Muscle of leg (tissue), 16 donors: ENCODE measurements at places on chromosomes 5 and 9. TPM values are rescaled to one million over a fixed set of nuclear protein-coding genes. Genes with fewer than 3 reads are reported as not detected.

The SLC1A1 gene
- 0.66 TPM for total RNA-seq

The GHR gene
- 15.2 TPM for total RNA-seq

The C9orf72 gene
- 15.2 TPM for total RNA-seq

The HMMR gene
- total RNA-seq, result 10.8 TPM

The CFAP157 gene
- total RNA-seq, result not detected

DNA sequence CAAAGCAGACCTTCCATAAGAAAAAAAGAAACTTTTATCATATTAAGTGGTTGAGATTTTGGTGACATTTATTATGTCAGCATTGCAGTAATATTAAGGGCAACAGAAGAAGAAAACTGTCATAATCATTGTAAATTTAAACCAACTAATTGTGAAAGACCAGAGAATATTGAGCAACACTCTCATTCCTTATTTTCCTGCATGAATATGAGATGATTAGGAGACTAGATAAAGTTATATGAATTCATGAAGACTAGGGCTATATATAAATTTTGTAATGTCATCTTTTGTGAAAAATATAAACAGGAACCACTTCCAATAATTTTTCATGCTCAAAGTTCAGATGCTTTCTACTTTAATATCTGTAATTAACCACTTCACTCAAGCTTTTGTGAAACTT, 974.5 kb upstream of the CDH10 start:
- no peaks in the 10 kb centered on the region for H3K36me3 ChIP-seq
- no peak overlapping the region for H3K27ac ChIP-seq
- no peaks in the 10 kb centered on the region for H3K4me1 ChIP-seq
- H3K27me3 ChIP-seq, result no peaks in the 10 kb centered on the region
- no peak overlapping the region for H3K4me3 ChIP-seq
- no peak for DNase-seq

DNA sequence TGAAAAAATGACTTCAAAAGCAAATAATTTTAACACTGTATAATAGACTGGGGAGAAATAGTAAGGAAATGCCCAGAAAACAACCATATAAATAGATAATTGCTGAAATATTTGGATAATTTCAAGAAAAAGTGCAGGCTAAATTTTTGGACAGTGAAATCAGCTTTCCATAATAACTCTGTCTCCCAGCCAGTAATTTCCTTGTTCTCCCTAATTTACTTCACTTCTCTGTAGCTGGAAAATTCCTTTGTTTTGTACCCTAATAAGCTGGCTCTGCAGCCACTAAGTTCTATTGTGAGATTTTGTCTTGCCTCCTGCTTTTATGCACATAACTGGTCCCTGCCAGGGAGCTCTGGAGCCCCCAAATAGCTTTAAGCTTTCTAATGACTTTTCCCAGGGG, 27.7 kb downstream of the PRDM6 start:
- no peak overlapping the region for H3K4me3 ChIP-seq
- no peaks in the 10 kb centered on the region for H3K36me3 ChIP-seq
- H3K4me1 ChIP-seq, result peaks cover 2% of the 10 kb centered on the region
- no peak for DNase-seq

DNA sequence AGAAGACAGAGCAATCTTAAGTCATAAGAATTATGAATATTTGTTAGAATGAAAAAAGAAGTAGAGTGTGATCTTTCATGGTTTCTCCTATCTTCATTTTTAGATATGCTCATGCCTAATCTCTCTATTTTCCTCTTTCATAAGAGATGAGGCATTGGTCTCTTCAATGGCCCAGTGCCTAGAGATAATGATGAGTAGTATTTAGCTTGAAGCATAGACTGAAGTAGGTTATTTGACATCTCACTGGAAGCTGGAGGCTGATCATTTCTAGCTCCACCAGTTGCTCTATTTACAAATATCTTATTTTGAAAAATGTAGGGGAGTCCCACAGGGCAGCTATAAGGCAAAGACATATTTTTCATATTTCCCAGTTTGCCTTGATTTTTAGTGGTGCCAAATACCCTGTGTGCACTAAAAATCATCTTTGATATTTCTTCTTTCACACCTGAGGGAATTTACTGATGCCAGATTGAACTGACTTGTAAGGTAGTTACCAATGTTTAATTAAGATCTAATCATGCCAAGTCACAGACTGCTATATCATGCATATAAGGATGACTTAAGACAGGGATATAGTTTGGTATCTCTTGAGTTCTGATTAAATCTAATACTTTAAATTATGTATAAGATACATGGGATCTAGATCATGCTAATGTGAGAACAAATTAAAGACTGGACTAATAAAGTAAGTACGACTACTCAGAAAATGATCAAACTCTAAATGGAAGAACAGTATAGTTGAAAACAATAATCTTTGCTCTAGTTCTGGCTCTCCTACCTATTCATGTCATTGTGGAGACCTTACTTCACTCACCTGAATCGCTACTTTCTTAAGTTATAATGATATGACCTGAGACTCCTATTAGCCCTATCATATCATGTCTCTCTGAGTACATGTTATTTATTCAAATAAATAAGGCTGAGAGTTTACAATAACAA, 108.2 kb upstream of the IFNE start:
- H3K36me3 ChIP-seq, result no peaks in the 10 kb centered on the region
- H3K27ac ChIP-seq, result no peak overlapping the region
- DNase-seq, result no peak
- no peaks in the 10 kb centered on the region for H3K27me3 ChIP-seq
- H3K4me3 ChIP-seq, result no peak overlapping the region

DNA sequence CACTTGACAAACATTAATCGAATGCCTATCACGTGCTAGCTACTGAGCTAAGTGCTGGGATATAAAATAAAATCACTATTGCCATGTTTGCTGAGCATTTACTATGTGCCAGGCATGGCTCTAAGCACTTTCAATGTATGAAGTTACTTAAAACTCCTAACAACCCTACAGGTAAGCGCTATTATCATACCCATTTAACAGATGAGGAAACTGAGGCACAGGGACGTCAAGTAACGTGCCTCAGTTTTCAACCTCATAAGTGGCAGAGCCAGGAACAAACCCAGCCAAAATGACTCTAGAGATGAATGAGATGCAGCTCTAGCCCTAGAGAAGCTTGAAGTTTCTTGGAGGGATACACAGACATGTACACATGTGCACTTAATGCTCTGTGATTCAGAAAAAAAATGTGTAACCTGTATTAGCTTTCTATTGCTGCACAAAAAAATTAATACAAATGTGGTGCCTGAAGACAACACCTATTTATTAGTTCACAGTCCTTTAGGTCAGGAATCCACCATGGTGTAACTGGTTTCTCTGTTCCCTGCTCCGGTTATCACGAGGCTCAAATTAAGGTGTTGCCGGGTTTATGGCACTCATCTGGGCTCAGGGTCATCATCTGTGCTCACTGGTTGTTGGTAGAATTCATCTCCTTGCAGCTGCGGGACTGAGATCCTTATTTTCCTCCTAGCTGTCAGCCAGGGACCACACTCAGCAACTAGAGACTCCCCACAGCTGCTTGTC, 33.7 kb downstream of the TTLL11 start:
- H3K27me3 ChIP-seq, result no peaks in the 10 kb centered on the region
- peaks cover 2% of the 10 kb centered on the region for H3K36me3 ChIP-seq
- peaks cover 16% of the 10 kb centered on the region for H3K4me1 ChIP-seq
- H3K27ac ChIP-seq, result no peak overlapping the region

- no peaks in the 10 kb centered on the region for H3K36me3 ChIP-seq
- H3K27ac ChIP-seq, result peak overlapping the region; percentile 35
- H3K27me3 ChIP-seq, result peaks cover 3% of the 10 kb centered on the region
- H3K4me1 ChIP-seq, result peaks cover 10% of the 10 kb centered on the region
- no peak overlapping the region for H3K4me3 ChIP-seq
Measured at GRCh38 chr5:153959134-153959957, 79.4 kb downstream of the FAM114A2 start.

GRCh38 chr5:167982-168660, 23.2 kb upstream of the LRRC14B start:
- H3K4me3 ChIP-seq, result no peak overlapping the region
- H3K27ac ChIP-seq, result no peak overlapping the region
- H3K4me1 ChIP-seq, result peaks cover 5% of the 10 kb centered on the region
- H3K27me3 ChIP-seq, result peaks cover 3% of the 10 kb centered on the region
- peak; percentile 72 for DNase-seq

GRCh38 chr5:27434335-27434734, 395.9 kb upstream of the CDH9 start:
- no peak overlapping the region for H3K27ac ChIP-seq
- no peaks in the 10 kb centered on the region for H3K36me3 ChIP-seq

DNA sequence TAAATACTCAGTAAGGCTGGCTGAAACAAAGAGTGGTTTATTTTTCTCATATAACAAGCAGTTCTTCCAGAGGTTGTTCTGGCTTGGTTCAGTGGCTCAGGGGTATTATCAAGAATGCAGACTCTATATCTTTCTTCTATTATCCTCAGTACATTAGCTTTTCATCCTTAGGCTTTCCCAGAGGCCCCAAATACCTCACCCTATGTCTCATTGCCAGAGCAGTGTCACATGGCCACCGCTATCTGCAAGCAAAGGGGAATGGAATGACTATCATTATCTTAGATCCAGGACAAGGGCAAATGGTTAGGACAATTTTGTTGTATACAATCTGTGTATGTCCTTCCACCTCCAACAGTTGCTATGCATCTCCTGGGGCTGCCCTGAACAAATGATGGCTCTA, 69.0 kb upstream of the SNX2 start:
- no peak overlapping the region for H3K4me3 ChIP-seq
- no peak overlapping the region for H3K27ac ChIP-seq

DNA sequence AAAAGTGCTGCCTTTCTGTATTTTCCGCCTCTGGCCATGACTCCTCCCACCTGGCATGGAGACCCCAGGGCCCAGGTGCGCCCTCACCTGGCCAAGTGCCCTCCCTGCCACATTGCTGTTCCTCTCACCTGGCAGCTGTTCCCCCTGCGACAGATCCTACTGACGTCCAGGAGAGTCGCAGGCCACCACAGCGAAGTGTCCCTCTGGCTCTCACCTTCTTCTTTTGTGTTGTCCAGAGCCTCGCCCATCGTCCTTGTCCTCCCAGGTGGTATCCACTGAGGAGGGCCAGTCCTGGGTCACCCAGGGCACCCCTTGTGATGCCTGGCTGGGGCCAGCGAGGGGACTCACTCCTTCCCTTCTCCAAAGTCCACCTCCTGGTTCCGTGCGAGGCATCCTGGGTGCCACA, 2.6 kb downstream of the NKD2 start:
- H3K4me1 ChIP-seq, result peaks cover 23% of the 10 kb centered on the region
- DNase-seq, result no peak
- H3K4me3 ChIP-seq, result no peak overlapping the region
- peaks cover 64% of the 10 kb centered on the region for H3K27me3 ChIP-seq
- no peaks in the 10 kb centered on the region for H3K36me3 ChIP-seq

DNA sequence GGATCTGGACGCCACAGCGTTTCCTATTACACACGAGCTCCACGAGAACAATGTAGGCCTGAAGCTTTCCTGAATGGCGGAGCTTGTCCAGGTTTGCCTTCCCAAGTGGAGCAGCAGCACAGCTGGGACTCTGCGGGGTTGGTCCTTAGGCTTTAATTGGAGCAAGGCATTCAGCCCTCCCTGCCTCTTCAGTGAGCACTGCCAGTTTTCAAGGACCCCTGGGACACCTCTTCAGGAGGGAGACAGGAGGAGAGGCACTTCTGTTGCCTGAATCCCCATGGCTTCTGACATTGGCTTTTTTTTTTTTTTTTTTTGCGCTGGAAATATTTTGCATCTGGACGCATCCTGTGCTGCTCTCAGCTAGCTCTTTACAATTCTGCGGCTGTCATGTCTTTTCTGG, 179.4 kb downstream of the SEMA6A start:
- no peak overlapping the region for H3K27ac ChIP-seq
- DNase-seq, result peak; percentile 32
- H3K4me1 ChIP-seq, result peaks cover 24% of the 10 kb centered on the region
- H3K4me3 ChIP-seq, result no peak overlapping the region
- no peaks in the 10 kb centered on the region for H3K36me3 ChIP-seq

DNA sequence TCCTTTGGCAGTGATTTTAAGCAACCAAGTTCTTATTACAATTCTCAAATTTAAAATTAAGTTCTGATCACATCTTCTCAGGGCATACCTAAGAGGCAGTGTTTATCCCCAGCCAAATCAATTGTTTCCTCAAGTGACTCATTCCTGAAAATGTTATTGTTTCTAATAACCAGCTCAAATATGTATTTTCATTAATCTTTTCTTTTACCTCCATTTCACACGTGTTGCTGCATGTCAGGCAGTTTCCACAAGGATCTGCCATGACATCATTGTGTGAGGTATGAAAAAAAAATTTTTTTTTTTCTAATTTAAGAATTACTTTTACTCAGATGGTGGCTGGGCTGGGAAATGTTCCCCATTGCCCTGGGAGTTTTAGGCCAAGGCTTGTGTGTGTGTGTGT, 113.0 kb upstream of the NTRK2 start:
- no peaks in the 10 kb centered on the region for H3K4me1 ChIP-seq
- no peaks in the 10 kb centered on the region for H3K27me3 ChIP-seq
- H3K4me3 ChIP-seq, result no peak overlapping the region
- no peak overlapping the region for H3K27ac ChIP-seq
- no peaks in the 10 kb centered on the region for H3K36me3 ChIP-seq
- no peak for DNase-seq

DNA sequence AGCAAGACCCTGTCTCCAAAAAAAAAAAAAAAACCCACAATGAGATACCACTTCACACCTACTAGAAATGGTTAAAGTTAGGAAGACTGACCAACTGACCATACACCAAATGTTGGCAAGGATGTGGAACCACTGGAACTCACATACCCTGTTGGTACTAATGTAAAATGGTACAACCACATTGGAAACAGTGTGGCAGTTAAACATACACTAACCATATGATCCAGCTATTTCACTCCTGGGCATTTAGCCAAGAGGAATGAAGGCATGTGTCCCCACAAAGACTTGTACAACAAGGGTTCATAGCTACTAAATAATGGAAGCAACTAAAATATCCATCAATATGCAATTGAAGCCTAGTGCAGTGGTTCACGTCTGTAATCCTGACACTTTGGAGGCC, 21.3 kb downstream of the NAIF1 start:
- peaks cover 4% of the 10 kb centered on the region for H3K4me1 ChIP-seq
- H3K27ac ChIP-seq, result no peak overlapping the region
- no peak for DNase-seq
- no peak overlapping the region for H3K4me3 ChIP-seq
- H3K36me3 ChIP-seq, result no peaks in the 10 kb centered on the region
- H3K27me3 ChIP-seq, result peaks cover 3% of the 10 kb centered on the region

- H3K27me3 ChIP-seq, result no peaks in the 10 kb centered on the region
- no peak overlapping the region for H3K27ac ChIP-seq
- no peaks in the 10 kb centered on the region for H3K4me1 ChIP-seq
- DNase-seq, result no peak
Measured at GRCh38 chr9:124562328-124562727, 55.1 kb upstream of the NR5A1 start.

- H3K36me3 ChIP-seq, result no peaks in the 10 kb centered on the region
- peak overlapping the region; percentile 49 for H3K27ac ChIP-seq
- peaks cover 2% of the 10 kb centered on the region for H3K4me1 ChIP-seq
- peak; percentile 27 for DNase-seq
- H3K27me3 ChIP-seq, result no peaks in the 10 kb centered on the region
Measured at GRCh38 chr9:35993976-35994720, 36.2 kb upstream of the OR2S2 start.

- H3K4me3 ChIP-seq, result no peak overlapping the region
- no peak for DNase-seq
- H3K27ac ChIP-seq, result no peak overlapping the region
- H3K4me1 ChIP-seq, result peaks cover 2% of the 10 kb centered on the region
- H3K36me3 ChIP-seq, result no peaks in the 10 kb centered on the region
Measured at GRCh38 chr5:57878301-57878722, 395.7 kb upstream of the ACTBL2 start.

GRCh38 chr5:168714046-168714445, 134.9 kb upstream of the PANK3 start:
- H3K4me3 ChIP-seq, result no peak overlapping the region
- no peaks in the 10 kb centered on the region for H3K36me3 ChIP-seq
- DNase-seq, result no peak
- H3K27ac ChIP-seq, result no peak overlapping the region
